Fibroblast of mammary gland (primary cell): ENCODE measurements at places on chromosomes 2 and 18.
A peak's percentile ranks its signal among the peaks of the same experiment; 100 is the strongest.

DNA sequence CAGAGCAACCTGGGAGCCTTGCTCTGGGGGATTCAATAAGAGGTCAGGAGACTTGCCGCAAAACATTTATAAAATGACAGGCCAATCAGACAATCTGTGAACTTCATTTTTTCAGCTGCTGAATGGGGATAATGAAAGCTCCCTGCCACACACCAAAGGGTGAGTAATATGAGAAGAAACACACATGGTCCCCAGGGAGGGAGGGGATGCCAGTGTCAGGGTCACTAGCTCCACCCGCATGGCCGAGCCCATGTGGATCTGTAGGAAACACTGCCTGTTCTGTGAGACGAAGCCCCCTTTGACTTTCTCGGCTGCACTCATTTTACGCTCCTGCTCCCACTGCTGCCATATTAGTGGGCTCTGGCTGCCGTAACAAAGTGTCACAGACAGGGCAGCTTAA lies 521.0 kb upstream of the RAB6C start:
- no peak for DNase-seq

DNA sequence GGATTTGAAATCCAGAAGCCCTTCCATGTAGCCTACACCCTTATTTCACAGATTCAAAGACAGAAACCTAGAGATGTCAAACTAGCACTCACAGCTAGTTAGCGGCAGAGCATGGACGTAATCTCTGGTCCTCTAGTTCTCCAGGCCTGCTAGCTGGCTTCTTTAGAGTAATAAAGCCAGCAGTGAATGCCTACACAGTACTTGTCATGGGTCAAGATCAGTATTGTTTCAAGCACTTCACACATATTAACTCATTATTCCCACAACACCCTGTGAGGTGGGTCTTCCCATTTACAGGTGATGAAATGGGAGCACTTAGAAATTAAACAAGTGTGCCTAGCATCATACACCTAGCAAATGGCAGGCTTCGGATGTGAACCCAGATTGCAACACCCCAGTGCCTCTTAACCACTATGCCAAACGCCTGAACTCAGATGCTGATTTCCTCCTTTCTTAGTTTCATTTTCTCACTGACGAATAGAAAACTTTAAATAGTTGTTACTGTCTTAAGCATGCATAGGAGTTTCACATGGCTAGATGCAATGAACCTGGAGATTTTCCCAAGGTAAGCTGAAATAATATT lies 14.5 kb upstream of the ZBTB14 start:
- DNase-seq: no peak

DNA sequence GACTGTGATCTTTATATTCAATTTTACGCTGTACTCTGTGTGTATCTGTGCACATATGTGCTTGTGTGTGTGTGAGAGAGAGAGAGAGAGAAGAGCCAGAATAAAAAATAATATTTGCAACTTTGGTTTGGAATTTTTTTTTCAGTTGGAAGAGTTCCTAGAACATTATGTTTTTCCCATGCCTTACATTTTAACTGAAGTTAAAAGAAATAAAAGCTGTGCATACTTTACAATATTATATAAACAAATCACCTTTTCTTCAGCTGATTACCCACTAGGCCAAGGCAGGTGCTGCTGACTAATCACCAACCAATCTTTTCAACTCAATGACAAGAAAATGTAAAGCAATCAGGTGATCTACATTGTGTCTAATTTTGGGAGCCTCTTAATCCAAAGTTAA lies 366.3 kb downstream of the NYAP2 start:
- no peak for DNase-seq

GRCh38 chr18:34697233-34697632 lies 12.9 kb upstream of the DTNA start:
- no peak for DNase-seq

DNA sequence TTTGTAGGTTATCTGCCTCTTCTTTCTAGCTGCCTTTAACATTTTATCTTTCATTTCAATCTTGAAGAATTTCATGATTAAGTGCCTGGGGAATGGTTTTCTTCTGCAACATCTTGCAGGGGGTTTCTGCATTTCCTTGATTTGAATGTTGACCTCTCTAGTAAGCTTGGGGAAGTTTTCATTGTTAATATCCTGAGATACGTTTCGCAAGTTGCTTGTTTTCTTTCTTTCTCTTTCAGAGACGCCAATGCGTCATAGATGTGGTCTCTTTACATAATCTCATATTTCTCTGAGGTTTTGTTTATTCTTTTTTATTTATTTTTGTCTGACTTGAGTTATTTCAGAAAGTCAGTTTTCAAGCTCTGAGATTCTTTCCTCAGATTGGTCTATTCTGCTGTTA lies 225.7 kb downstream of the XIRP2 start:
- no peak for DNase-seq

- DNase-seq: peak; percentile 38
Measured at GRCh38 chr18:36297417-36298125, at the start of gene FHOD3. TSS of gene FHOD3 (plus strand) at chr18:36297713. CDS start at chr18:36297836, 123 bp downstream.

- DNase-seq: no peak
Measured at GRCh38 chr2:120844070-120844738, 108.5 kb downstream of the GLI2 start.

GRCh38 chr18:8654503-8655451 lies 45.5 kb downstream of the RAB12 start:
- peak; percentile 36 for DNase-seq

GRCh38 chr2:174762464-174762863 lies 1.8 kb downstream of the CHRNA1 start:
- no peak for DNase-seq

DNA sequence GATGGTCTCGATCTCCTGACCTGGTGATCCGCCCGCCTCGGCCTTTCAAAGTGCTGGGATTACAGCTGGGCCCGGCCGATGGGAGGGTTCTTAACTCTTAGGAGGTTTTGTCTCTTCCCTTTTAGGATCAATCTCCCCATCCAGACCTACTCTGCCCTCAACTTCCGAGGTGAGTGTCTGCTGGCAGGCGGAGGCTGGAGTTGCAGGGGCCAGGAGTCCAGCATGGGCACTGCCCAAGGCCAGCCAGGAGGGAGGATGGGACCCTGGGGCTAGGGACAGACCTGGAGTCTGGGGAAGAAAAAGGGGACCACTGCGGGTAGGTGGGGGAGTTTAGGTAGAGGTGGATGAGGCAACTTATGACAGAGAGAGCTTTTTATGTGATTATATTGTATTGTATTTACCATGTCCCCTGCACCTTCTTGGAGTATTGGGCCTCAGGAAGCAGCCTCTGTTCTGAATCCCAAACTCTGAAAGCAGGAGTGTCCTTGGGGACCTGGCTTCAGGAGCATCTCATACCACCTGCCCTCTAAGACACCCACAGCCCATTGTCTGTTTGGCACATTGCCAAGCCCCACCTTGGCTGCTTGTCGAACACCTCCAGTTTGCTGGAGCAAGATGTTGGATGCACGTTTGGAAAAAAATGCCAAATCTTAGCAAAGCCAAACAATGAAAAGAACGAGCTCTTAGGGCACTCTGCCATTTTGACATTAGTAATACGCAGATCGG lies 5.6 kb downstream of the DES start:
- DNase-seq: no peak

DNA sequence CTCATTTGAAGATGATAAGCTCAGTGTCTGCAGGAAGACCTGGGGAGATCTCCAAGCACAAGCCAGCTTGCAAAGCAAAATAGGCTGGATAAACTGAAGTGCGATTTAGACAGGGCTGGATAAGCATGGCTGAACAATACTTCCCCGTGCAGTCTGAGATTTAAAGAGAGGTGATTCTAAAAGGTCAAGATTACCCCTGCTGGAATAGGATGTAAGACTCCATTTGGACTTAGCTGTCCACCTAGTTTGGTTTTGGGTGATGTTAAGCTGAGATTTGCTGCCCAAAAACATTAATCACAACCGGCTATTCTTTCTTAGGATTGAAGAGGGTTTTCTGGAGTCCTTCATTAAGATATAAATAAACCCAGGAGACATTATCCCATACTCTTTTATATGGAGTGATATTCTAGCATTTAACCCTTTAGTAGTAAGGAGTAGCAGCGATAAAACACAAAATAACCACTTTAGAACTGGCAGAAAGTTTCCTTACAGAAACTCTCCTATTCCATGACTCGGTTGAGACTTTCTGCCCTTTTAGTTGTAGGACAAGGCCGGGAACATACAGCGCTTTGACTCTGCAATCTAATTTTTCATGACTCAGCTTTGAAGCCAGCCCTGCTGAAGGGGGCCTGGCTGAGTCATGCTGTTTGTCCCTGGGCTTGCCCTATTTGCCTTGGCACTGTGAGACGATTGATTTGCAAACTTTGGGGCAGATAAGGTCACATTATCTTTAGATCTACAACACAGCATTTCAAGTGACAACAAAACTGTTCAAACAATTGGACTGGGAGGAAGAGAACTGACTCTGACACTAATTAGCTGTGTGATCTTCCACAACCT lies 238.2 kb downstream of the GCA start:
- no peak for DNase-seq

GRCh38 chr2:37215250-37215649 lies 16.1 kb downstream of the CEBPZ start:
- peak; percentile 8 for DNase-seq
